Stimulated activated CD4-positive, alpha-beta T cell treated with anti-CD3 and anti-CD28 coated beads, Interleukin-4, amount 100 ng/mL, for 4 hours (primary cell): ENCODE measurements at places on chromosomes 11 and 22.

GRCh38 chr11:65116370-65117205 is 913 bp downstream of the ZNHIT2 start:
- peak; percentile 59 for DNase-seq

DNA sequence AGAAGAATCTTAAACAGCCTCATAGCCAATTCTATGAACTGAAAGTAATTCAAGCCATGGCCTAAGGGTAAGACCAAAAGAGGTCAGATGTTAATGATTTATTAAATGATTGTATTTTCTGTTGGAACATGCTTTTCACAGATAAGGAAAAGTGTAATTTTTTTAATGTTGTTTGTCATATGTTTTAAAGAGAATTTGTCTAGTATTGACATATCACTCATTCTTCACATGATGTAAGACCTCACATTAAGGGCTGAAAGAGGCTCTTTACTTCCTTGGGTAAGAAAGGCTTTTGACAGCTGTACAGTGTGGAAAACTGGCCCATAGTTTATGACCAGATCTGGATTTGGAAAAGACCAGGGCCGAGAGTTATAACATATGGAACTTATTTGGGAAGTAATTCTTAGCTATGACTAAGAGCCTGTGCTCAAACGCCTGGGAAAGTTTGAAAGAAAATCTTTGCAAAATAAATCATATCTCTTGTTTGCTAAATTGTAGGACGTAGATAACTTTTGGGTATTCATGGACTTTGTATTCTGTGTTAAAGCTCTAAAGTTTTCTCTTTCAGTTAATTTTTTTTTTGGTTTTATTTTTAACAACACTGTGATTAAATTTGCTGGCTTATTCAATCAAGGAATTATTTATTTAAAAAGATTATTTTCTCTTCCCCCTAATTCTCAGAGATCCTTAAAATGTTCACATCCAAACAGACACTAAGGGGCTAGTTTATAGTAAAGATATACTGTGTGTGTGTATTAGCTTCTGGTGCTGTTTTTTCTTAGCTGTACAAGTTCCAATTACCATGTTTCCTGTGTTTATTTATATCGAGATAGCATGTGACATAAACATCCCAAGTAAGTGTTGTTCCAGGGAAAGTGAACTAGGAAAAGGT is 162.2 kb downstream of the ARHGAP42 start:
- DNase-seq: no peak

DNA sequence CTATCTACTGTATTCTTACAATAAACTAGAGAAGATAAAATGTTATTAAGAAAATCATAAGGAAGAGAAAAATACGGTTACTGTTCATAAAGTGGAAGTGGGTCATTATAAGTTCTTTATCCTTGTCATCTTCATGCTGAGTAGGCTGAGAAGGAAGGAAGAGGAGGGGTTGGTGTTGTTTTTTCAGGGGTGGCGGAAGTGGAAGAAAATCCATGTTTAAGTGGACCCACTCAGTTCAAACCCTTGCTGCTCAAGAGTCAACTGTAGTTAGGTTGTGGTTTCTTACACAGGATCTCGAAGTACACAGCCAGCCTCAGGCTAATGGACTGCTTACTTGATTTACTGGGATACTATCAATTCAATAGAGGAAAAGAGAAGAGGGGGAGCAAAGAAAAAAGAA is 63.1 kb downstream of the PIWIL4 start:
- no peak for DNase-seq

- DNase-seq: no peak
These were observed 19.2 kb downstream of the DDX6 start for GRCh38 chr11:118771547-118772288.

- DNase-seq: no peak
These were observed 15.5 kb downstream of the OR6Q1 start for GRCh38 chr11:58046231-58046630.

GRCh38 chr11:8871171-8871775 is 39.7 kb upstream of the AKIP1 start:
- no peak for DNase-seq

GRCh38 chr11:39806652-39807051 is 1652.8 kb downstream of the LRRC4C start:
- no peak for DNase-seq

DNA sequence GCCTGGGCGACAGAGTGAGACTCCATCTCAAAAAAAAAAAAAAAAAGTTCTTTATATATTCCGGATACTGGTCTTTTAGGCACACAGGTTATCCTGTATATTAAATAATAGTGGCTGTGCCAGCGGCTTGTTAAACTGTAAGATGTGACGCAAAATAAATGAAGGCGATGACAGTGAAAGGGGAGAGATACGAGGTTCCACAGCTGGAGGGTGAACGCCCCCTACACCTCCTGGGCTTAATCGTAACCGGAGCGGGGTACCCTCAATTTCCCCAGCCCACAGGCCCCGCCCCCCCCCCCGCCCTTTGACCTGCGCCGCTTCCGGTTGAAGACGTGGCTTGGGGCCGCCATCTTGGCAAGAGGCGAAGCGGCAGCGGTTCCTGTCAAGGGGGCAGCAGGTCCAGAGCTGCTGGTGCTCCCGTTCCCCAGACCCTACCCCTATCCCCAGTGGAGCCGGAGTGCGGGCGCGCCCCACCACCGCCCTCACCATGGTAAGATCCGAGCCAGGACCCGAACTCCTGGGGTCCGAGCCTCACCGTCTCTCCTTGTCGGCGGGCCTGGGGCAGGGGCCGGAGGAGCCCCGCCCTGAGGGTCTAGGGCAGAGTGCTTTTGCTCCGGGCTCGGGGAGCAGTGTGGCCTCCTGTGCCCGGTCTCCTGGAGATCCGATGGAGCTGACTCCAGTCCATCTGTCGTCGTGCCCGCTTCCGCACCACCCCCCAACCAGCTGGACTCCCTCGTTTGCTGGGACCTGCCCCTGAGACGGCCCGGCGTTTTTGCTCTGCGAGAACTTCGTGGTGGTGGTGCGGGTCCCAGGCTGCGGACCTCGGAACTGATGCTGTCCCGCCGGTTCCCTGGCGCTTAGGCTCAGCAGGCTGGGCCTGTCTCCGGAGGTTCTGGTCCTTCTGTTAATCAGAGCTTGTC is at the start of gene ARCN1:
ARCN1 (plus strand) TSS at position 349 of the 920 bp plus-strand sequence; CDS start at position 488, 139 bp downstream.
- DNase-seq: peak; percentile 79

DNA sequence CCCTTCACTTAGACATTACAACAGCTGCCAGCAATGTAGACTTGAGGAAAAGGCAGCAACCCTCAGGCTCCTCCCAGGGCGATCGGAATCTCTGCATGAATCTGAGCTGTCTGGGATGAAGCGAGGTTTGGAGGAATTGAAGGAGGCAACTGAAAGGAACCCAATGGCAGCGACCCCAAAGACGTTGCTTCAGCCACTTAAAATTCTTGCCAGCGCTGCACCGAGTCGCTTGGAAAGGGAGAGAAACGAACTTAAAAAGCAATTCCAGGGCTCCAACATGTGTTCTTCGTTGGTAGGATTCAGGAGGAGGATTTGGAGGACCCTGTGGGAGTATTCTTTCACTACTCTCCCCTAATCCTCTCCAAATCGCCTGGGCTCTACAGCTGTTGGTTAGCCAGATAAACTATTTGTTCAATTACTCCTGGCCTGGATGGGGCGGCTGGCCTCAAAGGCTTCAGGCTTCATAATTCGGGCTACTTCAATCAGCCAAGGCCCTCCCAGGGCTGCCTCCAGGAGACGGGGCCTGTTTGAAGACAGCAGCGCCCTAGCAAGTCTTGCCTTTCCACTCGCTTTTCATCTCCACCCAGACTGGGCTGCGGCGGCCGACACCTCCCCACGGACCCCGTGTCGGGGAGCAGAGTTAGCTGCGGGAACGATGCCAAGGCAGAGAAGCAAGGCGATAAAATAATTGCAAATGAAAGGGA is 72.4 kb upstream of the TMEM45B start:
- no peak for DNase-seq

GRCh38 chr11:74579577-74580270 is 12.7 kb upstream of the POLD3 start:
- no peak for DNase-seq

DNA sequence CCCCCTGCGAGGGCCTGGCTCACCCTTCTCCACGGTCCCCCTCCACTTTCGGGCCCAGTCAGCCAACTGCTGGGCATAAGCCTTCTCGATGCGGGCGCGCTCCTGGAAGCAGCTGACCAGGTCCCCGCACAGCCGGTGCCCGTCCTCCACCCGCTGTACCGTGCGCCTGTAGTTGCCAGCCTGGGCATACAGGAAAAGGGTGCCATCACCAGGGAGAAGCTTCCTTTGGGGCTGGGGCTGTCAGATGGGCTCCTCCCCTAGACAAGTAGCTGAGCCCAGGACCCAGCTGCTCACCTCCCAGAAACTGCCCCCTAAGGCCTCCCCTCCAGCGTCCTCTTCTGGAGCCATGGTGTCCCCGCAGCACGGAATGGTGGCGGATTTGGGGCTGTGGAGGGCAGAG is 3.9 kb downstream of the PACSIN3 start:
- no peak for DNase-seq

DNA sequence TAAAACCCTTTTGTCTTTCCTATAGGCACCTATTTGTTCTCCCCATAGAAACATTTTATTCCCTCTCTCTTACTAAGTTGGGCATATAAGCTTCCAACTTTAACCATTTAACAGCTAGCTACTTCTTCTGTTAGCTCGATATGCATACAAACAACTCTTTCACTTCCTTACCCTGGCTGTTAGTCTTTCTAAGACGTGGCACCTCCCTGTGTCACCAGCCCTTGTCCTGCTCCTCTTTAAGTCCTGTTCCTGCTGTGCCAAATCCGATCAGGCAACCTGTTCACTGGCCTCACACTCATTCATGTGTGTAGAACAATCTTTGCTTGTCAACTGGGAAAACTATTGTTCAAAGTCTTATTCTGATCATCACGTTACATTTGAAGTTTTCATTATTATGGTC is 1376.1 kb upstream of the TENM4 start:
- DNase-seq: no peak

GRCh38 chr11:57764021-57764420 is 2.4 kb downstream of the CTNND1 start:
- no peak for DNase-seq

DNA sequence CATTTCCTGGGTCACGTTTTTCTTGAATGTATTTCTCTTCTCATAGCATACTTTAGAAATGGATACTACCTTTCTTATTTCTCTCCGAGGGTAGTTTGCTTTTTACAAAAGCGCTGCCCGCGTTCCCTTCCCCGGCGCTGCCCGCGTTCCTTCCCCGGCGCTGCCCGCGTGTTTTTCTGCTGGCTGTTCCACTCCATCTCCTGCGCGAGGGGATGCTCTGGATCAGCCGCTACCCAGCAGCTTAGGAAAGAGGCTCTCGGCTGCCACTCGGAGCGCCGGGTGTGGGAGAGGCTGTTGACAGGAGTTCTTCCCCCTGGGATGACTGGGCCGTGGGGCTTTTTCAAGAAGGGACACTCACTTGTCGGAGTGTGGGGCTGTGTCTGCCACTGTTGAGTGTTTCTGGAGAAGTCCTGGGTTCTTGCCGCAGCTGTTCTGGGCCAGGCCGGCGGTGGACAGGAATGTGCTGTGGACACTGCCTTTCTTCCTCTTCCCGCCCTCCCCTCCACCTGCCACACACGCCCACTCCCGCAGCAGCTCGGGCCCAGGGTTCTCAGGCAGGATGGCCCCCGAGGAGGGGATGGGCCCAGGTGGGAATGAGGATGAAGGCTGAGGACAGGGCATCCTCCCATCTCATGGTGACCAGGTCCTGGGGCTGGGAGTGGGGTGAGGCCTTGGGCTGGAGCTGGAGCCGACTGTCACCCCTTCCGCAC is 30.6 kb downstream of the GLB1L2 start:
- no peak for DNase-seq

DNA sequence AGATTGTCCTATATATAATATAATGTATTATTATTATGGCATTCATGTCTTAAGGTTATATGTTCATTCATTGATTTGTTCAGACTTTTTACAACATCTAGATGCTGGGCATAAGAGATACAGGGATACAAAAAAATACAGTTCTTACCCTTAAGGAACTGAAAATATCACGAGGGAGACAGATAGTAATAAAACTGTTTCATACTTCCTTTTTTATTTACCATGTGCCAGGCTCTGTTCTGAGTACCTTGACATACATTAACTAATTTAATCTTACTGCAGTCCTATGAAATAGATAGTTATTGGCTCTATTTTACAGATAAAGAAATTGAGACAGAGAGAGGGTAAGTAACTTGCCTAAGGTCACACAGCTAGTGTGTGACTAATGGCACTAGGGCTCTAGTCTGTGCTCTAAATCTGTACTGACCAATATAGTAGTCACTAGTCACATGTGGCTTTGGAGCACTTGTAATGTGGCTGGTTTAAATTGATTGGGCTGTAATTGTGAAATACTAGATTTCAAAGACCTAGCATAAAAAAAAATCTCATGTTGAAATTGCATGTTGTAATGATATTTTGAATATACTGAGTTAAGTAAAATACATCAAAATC is 21.3 kb downstream of the TRIM44 start:
- no peak for DNase-seq
